HT1080 (cell line): ENCODE measurements at places on chromosomes 11 and 22.

DNA sequence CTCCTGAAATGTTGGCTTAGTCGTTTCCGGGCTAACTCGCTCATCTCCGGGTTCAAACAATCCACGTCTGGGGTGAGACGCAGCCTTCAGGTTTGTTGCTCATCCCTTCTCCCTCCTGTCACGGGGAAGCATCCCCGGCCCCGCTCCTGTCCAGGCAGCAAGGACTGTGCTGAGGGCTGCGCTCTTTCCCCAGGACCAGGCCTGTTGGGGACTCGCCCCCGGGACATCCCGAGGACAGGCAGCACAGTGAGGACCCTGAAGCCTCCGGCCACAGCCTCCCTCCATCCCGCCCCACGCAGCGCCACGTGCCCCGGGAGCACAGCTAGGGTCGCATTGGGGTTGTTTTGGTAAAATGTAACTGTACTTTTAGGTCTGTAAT lies 252.0 kb downstream of the BRD1 start:
- DNase-seq: no peak

- DNase-seq: no peak
These were observed 30.3 kb upstream of the EMID1 start for GRCh38 chr22:29175312-29175835.

DNA sequence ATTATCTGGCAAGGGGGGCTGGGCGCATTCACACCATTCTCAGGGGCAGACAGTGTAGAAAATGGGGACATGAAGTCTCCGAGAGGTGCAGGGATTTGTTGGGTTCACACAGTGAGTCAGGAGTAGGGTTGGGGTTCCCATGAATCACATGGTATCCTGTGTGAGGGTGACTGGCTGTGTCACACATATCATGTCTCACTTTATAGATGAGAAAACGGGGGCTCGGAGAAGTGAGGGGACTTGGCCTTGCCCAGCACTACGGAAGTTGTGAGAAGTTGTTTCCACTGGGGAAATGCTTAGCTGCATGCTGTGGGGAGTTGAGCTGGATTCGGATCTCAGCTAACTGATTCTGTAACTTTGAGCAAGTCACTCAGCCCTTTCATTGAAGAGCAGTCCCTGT lies 4.2 kb downstream of the GAL3ST3 start:
- DNase-seq: no peak

GRCh38 chr11:70468256-70469195 lies 70.2 kb downstream of the CTTN start:
- no peak for DNase-seq

DNA sequence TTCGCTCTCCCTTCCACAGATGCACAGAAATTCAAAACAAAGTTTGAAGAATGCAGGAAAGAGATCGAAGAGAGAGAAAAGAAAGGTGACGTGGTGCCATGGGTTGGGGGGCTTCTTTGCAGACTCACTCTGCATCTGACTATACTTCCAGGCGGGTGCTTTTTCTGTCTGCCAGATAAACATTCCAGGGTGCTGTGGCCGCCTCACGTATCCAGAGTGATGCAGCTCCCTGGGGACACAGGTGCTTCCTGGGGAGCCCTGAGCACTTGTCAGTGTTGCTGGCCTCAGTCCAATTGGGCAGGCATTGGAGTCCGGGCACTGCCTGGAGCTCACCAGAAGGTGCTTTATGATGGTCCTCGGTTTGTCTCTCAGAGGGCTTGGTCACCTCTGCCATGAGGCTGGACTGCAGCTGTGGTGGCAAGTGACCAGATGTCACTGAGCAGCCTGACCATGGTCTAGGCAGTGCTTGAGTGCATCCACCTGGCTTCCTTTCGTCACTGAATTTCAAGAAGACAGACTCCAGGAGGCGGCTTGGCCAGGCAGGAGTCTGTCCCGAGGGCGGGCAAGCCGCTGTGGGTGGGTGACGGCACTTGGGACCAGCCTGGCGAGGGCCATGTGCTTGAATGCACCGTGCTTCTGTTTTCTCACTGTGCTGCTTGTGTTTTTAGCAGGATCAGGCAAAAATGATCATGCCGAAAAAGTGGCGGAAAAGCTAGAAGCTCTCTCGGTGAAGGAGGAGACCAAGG lies 5.1 kb upstream of the ZDHHC8 start:
- DNase-seq: no peak

DNA sequence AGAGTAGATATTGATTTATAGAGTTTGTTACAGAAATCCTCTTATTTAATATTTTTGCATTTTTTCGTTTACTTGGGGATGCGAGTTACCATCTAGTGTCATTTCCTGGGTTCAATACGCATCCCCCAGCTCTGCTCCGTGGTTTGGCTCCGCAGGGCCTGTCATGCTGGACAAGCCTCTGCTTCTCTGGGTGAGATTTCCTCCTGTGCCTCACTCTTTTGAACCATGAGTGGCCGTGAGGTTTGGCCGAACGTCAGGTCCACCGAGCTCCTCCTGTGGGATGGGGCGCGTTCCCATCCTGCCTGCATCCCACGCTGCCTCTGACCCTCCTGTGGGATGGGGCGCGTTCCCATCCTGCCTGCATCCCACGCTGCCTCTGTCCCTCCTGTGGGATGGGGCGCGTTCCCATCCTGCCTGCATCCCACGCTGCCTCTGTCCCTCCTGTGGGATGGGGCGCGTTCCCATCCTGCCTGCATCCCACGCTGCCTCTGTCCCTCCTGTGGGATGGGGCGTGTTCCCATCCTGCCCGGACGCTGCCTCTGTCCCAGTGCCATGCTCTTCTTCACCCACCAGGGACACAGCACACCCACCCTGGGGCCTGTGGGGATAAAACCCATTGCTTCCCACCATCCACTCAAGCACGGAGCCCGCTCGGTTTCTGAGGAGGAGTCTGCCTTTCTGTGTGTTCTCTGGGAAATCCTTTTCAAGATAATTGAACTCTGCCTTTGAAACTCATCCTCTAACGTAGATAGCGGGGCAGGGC lies 506.8 kb downstream of the BRD1 start:
- no peak for DNase-seq

GRCh38 chr11:118536726-118537125 lies 5.7 kb downstream of the TMEM25 start:
- no peak for DNase-seq

DNA sequence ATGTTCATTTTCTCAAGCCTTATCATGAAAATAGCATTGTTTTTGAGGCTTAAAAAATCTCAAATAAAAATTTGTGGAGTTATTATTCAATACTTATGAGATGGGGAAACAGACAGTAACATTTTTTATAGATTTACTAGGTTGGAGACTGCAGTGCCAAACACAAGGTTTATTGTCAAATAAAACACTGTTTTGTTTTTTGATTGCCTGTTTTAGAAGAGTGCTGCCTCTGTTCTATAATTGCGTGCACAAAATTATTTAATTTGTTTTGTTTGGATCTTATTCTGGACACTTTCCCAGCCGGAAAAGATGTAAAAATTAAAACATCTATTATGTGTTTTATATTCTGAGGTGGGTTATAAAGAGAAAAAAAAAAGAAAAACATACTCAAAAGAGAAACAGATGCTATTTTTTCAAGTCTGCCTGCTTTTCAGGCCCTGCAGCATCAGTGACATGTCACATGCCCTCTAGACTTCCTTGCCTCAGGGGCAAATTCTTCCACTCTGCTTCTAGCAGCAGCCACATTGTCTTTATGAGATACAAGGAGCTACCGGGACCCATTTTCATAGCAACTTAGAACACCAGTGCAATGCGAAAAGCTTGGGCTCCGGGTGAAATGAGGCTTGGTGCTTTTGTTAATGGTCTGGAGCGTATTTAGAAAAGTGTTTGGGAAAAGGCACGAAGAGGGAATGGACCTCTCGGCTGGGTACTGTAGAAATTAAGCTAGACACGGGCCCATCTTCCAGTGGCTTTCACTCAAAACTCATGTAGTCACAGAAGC lies 77.5 kb downstream of the EFCAB6 start:
- DNase-seq: no peak

GRCh38 chr11:109362059-109362458 lies 59.9 kb upstream of the C11orf87 start:
- peak; percentile 13 for DNase-seq

GRCh38 chr22:19051381-19052072 lies 70.7 kb downstream of the DGCR2 start:
- DNase-seq: no peak

DNA sequence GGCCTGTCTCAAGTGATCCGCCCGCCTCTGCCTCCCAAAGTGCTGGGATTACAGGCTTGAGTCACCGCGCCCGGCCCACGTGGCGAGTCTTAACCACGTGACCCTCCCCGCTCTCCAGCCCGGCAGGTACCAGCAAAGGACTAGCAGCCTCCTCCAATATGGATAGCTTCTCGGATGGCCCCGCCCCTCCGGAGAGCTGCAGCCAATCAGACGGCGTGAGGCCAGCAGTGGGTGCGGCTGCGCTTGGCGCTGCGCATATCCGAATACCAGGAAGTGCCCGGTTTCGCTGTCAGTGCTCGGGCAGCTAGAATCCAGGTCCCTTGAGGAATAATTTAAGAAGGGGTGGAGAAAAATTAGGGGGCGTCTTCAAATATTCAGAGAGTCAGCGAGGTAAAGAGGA lies 14.7 kb upstream of the PISD start:
- DNase-seq: no peak

DNA sequence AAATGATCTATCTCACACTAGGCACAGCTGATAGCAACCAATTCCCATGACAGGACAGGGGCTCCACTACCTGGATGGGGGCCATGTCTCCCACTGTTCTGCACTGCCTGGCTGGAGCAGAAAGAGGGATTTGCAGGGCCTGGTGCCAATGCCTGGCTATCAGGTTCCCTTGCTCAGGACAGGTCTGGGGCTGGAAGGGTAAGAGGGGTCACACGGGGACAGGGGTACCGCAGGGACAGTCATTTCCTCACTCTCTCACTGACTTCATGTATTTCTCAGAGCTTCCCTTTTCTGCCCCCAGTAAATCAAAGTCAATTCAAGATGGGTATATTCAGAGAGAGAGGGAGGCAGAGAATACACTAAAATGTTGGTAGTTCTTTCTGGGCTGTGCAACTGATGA lies 119.1 kb upstream of the CSNK2A3 start:
- DNase-seq: no peak

DNA sequence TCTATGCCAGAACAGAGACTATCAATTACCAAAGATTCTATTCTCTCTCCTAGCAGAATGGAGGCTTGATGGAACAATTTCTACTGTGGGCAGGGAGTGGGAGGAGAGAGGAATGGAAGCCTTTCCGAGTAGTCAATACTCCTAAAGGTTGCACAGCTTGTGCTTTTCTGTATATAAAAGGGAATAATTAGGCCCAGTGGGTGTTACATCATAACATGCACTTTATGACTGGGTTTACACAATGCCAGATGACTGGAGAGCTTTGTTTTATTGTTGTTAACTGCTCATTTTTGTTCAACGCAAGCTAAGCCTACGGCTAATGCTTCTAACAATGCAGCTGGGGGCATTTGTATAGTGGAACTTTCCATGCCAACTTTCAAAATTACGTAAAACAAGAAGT lies 2237.9 kb upstream of the RAG2 start:
- DNase-seq: no peak

DNA sequence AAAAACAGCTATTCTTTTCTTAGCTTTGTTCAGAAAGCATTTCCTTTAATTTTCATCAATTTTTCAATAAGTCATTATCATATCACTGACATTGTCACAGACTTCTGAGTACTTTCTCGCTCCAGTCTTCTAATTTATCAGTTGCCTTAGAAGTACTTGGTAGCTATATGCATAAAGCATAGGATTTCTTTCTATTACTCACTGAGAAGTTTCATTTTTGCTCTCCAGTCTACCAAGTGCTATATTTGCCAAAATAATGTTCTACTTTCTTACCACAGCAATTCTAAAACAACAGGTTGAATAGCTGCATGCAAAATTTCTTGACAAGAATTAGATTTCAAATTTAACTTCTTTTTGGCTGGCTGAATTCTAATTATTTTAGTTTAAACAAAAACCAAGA lies 116.3 kb downstream of the STK33 start:
- DNase-seq: no peak

GRCh38 chr11:96107143-96107824 lies 183.4 kb upstream of the MTMR2 start:
- DNase-seq: no peak

- no peak for DNase-seq
These were observed 50.2 kb downstream of the MIAT start for GRCh38 chr22:26707581-26707980.

- no peak for DNase-seq
These were observed 28.4 kb upstream of the SCN3B start for GRCh38 chr11:123682696-123683410.

DNA sequence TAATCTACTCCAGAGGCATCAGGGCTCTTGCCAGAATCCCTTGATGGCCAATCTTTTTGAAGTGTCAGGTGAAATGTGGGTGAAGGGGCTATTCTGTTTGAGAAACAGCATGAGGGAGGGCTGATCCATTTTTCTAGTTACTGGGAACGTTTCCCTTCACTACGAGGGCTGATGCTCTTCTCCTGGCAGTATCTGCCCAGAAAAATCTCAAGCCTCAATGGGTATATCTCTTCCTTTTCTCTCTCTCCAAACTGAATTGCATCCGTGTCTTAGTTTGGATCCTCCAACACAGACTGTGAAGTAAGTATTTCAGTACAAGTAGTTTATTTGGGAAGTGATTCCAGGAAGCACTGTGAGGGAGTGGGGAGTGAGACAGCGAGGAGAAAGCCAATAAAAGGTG lies 113.0 kb upstream of the NAV2 start:
- no peak for DNase-seq

GRCh38 chr11:103109818-103110388 lies 677 bp downstream of the DYNC2H1 start:
- no peak for DNase-seq

DNA sequence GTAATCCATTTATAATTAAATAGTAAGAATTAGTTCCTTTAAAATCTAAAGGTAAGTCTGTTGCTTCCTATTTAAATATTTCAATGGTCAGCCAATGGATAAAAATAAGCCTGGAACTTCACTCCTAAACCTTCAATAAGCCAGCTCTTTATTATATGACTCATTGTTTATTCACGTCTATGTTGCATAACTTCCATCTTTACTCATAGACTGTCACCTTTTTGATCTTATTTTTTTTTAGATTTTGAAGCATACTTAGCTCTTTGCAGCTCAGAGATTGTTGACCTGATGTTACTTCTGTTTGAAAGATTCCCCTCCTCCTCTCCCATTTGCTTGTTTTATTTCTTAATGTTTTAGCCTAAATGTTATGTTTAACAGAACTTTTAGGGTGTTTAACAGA lies 1571.2 kb upstream of the RAG2 start:
- peak; percentile 85 for DNase-seq

GRCh38 chr11:1401171-1401445 lies 11.4 kb downstream of the BRSK2 start:
- DNase-seq: no peak

GRCh38 chr11:78420796-78421209 lies 3.2 kb upstream of the GAB2 start:
- DNase-seq: no peak

- DNase-seq: no peak
These were observed 37.2 kb upstream of the CSNK2A3 start for GRCh38 chr11:11390068-11390771.

- DNase-seq: no peak
These were observed 2.0 kb downstream of the DUSP8 start for GRCh38 chr11:1570001-1570453.

GRCh38 chr22:45435544-45436139 lies 22.1 kb downstream of the RIBC2 start:
- DNase-seq: peak; percentile 84

- DNase-seq: peak; percentile 55
These were observed 241.5 kb downstream of the DDX10 start for GRCh38 chr11:108906329-108906728.
